ENCODE measurements at places on chromosomes 5 and 9.

- DNase-seq = no peak
Measured at GRCh38 chr9:95718263-95718662, 157.2 kb upstream of the ERCC6L2 start.

GRCh38 chr9:99962680-99963261 lies 56.3 kb downstream of the STX17 start:
- no peak for DNase-seq

DNA sequence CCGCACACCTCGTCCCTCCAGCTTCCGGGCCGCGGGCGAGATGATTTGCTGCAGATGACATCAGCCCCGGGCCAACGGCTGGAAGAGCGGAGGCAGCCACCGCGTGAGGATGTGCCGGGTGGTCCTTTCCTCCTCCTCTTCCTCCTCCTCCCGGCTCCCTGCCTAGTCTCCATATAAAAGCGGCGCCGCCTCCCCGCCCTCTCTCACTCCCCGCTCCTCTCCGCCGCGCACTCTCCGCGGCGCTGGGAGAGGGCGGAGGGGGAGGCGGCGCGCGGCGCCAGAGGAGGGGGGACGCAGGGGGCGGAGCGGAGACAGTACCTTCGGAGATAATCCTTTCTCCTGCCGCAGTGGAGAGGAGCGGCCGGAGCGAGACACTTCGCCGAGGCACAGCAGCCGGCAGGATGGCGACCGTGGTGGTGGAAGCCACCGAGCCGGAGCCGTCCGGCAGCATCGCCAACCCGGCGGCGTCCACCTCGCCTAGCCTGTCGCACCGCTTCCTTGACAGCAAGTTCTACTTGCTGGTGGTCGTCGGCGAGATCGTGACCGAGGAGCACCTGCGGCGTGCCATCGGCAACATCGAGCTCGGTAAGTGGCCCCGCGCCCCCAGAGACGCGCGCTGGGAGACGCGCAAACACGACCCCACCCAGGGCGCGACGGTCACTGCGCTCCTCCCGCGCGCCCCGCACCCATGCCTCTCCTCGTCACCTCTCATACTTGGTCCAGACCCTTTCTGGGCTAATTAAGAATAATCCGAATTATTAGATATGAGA lies at the start of gene MAP1B:
Gene MAP1B (plus strand): TSS at position 345 of the 770 bp plus-strand sequence. CDS start 57 bp downstream, at position 402.
- DNase-seq = no peak

GRCh38 chr9:123081824-123082223 lies 48.4 kb downstream of the GPR21 start:
- DNase-seq = no peak

- DNase-seq = no peak
Measured at GRCh38 chr5:147737921-147738320, 44.6 kb downstream of the JAKMIP2 start.

DNA sequence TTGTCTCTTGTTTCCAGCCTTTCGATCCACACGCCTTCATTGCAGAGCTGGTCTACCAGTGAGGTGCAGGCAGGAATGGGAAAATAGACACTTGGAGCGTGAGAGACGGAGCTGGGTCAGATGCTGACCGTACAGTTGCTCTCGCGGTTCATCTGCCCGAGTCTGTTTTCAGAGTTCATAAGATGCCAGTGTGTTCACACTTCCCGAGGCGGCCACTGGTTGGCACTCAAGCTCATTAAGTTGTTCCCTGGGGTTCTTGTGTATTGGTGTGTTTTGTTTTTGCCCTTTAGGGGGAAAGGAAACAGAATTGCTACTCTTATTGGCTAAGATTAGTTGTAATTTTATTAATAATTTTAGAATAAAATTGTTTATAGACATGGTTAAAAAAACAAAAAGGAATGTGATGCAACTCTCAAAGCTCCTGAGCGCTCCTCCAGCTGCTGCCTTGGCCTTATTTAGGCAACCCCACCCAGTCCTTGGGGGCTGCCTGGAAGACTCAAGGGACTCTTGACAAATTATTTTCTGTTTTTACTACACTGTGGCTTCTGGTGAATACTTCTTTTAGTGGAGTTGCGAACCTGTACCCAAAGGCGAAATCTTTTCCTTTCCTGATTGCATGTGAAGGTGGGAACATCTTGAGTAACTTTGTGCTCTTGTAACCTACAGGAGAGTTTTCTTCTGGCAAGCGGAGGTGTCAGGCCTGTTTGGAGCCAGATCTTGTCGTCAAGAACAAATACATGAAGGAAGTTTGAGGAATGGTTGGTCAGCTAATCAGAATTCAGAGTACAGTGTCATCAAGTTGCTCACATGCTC lies 146.1 kb downstream of the MAST4 start:
- DNase-seq = no peak

DNA sequence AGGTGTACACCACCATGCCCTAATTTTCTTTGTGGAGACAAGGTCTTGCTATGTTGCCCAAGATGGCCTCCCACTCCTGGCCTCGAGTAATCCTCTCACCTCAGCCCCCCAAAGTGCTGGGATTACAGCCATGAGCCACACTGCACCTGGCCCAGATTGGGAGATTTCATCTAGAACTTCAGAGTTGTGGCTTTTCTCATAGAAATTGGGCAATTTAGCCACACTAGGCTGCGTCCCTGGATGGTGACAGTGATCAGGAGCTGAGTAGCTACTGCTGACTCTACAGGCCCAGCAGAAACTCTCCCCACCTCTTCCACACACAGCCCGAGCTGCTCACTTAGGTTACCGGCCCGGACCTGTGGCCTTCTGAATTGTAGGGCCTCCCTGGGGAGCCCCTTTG lies 7.7 kb downstream of the PFN3 start:
- no peak for DNase-seq

DNA sequence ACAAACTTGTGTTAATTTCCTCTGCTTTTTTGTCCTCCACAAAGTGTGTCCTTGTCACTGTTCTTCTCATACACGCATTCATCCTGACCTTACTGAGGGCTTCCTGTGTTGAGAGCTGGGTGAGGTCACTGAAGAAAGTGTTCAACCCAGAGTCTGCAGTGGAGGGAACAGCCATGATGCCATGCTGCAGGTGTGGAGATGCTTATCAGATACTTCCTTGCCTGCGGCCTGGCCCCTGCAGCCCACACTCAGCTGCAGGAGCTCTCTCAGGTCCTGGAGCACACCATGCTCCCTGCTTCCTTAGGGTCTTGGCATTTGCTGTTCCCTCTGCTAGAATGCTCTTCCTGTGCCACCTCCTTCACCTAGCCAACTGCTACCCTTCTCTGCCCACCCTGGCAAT lies 108.1 kb upstream of the SPRY4 start:
- no peak for DNase-seq

GRCh38 chr5:132445640-132445923 lies 45.0 kb downstream of the IRF1 start:
- no peak for DNase-seq

DNA sequence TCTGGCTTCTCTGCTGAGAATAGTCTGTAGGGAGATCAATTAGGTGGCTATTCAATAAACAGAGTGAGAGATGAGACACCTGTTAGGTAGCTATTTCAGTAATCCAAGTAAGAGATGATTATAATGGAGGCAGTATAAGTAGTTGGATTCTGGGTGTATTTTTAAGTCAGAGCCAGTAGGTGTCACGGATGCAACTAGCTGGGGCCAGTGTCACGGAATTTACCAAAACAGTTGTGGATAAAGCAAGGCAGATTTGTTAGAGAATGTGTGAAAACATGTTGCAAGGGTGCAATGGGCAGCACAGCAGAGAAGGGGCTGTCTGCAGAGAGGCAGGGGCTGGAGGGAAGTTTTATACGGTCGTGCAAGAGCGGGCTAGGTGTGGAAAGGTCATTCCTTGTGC lies 114.9 kb downstream of the RASGRF2 start:
- no peak for DNase-seq

GRCh38 chr5:74736759-74737158 lies 30.2 kb downstream of the GFM2 start:
- no peak for DNase-seq

DNA sequence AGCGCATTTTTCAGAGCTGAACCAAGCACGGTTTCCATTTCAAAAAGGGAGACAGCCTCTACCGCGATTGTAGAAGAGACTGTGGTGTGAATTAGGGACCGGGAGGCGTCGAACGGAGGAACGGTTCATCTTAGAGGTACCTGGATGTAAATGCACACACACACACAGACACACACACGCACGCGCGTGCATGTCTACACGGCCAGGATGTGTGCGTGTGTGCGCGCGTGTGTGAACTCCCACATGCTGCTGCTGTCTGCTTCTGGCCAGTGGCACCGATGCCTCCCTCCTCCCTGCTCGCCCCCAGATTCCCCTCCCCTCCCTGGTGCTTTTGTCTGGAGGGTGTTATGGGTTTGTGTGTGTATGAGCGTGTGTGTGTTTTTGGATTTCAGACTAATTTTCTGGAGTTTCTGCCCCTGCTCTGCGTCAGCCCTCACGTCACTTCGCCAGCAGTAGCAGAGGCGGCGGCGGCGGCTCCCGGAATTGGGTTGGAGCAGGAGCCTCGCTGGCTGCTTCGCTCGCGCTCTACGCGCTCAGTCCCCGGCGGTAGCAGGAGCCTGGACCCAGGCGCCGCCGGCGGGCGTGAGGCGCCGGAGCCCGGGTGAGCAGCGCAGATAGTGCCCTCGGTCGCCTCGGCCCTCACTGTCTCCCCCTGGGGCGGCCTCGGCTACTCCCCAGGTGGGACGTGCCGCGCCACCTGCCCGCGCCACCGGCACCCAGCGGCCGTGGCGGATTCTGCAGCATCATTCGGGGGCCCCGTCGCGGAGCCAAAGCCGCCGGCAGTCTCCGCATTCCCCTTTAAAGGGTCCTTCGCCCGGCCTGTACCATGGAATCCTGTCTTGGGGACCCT lies at the start of gene NTRK2:
Gene NTRK2 (plus strand): TSS at position 442 of the 850 bp plus-strand sequence. CDS start 1,020 bp downstream, outside the sequence.
- DNase-seq = no peak

- DNase-seq = no peak
Measured at GRCh38 chr5:148853868-148854267, 27.5 kb downstream of the ADRB2 start.

DNA sequence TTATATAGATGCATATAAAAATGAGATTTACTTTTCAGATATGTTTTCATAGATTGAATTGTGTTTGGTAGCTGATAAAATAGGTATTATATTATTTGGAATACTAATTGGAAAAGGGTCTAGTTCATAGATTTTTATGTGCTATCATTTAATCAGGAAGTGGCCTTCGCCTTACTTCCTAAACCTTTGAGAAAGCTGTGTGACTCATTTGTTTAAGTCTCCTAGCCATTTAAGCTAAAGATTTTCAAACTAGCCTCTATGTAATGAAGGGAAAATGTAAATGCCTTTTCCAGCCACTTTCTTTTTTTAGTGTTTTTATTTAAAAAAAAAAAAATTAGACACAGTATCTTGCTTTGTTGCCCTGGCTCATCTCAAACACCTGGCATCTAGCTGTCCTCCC lies 97.5 kb downstream of the DMXL1 start:
- DNase-seq = no peak

GRCh38 chr9:89723469-89724100 lies 118.8 kb downstream of the GADD45G start:
- DNase-seq = no peak

- DNase-seq = no peak
Measured at GRCh38 chr9:31188496-31188895, 1195.9 kb upstream of the ACO1 start.

DNA sequence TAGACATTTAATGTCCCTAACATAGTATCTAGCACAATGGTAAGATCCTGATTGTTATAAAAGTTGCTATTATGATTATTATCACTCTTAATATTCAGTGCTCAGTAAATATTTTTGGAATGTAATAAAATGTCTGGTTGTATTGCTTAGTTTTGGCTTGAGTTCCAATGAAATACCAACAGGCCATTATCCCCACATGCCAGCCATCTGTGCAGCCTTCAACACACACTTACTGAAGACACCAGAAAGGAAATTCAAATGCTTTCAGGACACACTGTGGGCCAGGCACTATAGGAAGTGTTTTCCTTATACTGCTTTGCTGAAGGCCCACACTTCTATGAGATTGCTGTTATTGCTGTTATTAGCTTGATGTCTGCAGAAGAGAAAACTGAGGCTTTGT lies 157.5 kb downstream of the TRIM32 start:
- no peak for DNase-seq

DNA sequence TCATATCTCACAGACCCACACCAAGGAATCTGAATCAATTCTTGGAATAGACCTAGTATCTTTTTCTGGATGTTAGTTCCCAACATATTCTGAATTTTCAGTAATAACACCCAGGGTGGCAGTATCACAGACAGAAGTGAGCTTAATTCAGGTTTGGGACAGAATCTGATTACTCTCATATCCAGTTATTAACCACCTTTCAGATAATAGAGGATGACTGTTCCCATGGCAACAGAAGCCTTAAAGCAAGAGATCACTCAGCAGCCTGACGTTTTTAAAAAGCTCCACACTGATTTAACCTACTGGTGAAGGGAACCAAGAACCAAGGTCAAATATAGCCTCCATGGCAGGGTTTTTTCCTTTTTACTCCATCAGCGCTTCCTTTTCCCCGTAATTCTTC lies 68.4 kb downstream of the ACTBL2 start:
- no peak for DNase-seq

- no peak for DNase-seq
Measured at GRCh38 chr5:126119887-126120442, 303.2 kb upstream of the GRAMD2B start.

- no peak for DNase-seq
Measured at GRCh38 chr9:84970432-84970831, 300.9 kb downstream of the NTRK2 start.

DNA sequence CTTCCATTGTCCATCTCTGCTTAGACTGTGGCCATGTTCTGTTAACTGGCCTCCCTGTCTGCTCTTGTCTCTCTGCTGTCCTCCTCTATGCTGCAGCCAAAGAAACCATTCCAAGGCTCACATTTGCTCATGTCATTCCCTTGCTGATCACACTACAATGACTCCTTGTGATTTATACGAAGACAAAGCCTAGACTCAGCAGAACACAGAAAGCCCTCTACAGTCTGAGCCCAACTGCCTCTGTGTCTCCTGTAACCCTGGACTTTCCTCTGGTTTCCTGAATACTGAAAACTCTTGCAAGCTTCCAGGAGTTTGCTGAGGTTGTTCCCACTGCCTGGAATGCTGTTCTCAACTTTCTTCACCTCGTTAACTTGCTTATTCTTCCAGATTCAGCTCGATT lies 191.8 kb downstream of the TMEM38B start:
- DNase-seq = no peak

GRCh38 chr5:159094745-159095144 lies 5.0 kb downstream of the EBF1 start:
- no peak for DNase-seq

DNA sequence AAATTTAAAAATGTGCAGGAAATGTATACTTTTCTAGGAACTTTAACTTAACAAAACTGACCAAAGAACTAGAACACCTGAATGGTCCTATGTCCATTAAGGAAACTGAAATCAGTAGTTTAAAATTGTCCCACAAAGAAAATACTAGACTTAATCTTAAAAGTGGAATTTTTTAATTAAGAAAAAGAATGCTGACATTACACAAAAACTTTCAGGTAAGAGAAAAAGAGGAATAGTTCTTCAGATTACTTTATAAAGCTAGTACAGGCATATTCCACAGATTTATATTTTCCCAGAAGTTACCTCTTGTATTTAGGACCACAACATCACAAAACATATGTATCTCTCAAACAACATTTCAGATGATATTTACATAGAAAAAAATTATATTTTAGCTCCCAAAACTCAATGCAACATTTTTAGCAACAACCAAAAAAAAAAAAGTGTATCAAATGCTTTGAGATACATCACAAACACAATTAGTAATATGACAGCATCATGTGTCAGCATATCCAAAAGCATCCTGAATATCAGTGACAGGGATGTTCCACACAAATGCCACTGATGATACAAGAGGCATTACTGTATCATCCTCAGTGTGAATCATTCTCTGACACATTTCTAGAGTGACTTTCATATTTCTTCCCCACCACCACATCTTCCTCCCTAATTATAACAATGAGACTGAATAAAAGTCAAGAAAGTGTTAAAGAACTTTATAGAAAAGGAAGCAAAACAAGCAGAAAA lies 264.0 kb downstream of the EPB41L4A start:
- no peak for DNase-seq

Measured in stimulated activated CD8-positive, alpha-beta memory T cell treated with anti-CD3 and anti-CD28 coated beads, Interleukin-15, amount 100 ng/mL, for 24 hours (primary cell).